H9 (cell line): ENCODE measurements at places on chromosomes 2 and 18. TPM values are rescaled to one million over a fixed set of nuclear protein-coding genes. Genes with fewer than 3 reads are reported as not detected.

SEC11C gene
- total RNA-seq, result 35.5 and 38.0 TPM in 2 replicates

SPHKAP gene
- total RNA-seq, result not detected in 2 replicates

DSG2 gene
- 104 and 107 TPM in 2 replicates for total RNA-seq

ABCB11 gene
- total RNA-seq, result 0.04 TPM in 1 of 2 replicates, not detected in the other

NEB gene
- 0.75 and 0.98 TPM in 2 replicates for total RNA-seq

MEIS1 gene
- 0.31 and 0.66 TPM in 2 replicates for total RNA-seq

ALK gene
- not detected in 2 replicates for total RNA-seq

SDC1 gene
- 22.3 and 25.1 TPM in 2 replicates for total RNA-seq

CRYBA2 gene
- not detected in 2 replicates for total RNA-seq

L3MBTL4 gene
- 1.9 and 2.0 TPM in 2 replicates for total RNA-seq

TFCP2L1 gene
- total RNA-seq, result 1.8 and 1.9 TPM in 2 replicates

CABLES1 gene
- total RNA-seq, result 24.1 and 27.1 TPM in 2 replicates

ANAPC1 gene
- 79.1 and 87.7 TPM in 2 replicates for total RNA-seq

ASB18 gene
- not detected in 2 replicates for total RNA-seq

SCYGR4 gene
- not detected in 2 replicates for total RNA-seq

MEP1B gene
- not detected in 2 replicates for total RNA-seq

TEKT4 gene
- not detected in 2 replicates for total RNA-seq

SERPINB7 gene
- total RNA-seq, result not detected in 2 replicates

RAD51AP2 gene
- 0.07 TPM in 1 of 2 replicates, not detected in the other for total RNA-seq

OSBPL6 gene
- total RNA-seq, result 4.3 and 4.6 TPM in 2 replicates

ANKRD30B gene
- total RNA-seq, result not detected in 2 replicates

TCF4 gene
- 85.8 and 99.4 TPM in 2 replicates for total RNA-seq

SFTPB gene
- not detected in 2 replicates for total RNA-seq

EPB41L5 gene
- 40.4 and 44.4 TPM in 2 replicates for total RNA-seq
